Esophagus muscularis mucosa (tissue), 4 donors: ENCODE measurements at places on chromosomes 5 and 9. TPM values are rescaled to one million over a fixed set of nuclear protein-coding genes. Genes with fewer than 3 reads are reported as not detected.

DNA sequence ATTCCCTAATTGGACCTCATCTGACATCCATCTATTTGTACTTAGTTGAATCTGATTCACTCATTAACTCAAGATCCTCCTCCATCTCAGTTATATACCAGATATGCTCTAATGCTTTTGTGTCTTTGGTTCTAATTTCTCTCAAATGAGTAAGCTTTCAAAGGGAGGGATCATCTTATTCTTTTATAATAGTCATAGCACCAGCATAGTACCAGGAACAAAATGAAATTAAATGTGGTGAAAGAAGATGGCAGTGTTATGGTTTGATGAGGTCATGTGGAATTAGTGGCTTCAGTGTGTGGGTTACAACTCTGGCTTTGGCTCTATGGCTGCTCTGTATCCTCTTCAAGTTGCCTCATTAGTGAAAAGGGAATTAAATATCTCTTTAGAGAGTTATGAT lies 32.5 kb upstream of the ZNF366 start:
- DNase-seq, result no peak

GRCh38 chr5:112534611-112535255 lies 115.7 kb upstream of the EPB41L4A start:
- DNase-seq, result peak; percentile 8

The FAM200C gene
- total RNA-seq, result 9.6 TPM

The SARDH gene
- total RNA-seq, result 0.39 TPM

The SLC46A2 gene
- 0.26 TPM for total RNA-seq

DNA sequence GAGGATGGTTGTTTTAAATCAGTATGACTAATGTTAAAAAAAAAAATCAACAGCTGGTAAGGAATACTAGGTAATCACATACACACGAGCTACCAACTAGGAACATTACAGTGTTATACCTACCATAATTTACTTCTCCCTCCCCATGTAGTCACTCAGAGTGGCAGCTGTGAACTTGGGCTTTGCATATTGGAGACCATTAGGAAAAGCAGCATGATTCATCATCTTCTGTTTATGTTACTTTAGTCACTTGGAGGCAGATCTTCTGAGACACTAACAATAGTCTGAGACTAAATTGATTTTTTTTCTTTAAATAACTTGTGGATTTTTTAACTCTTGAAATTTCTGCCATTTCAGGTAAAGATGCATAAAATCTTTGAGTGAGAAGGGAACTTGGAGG lies 141.5 kb upstream of the NR4A3 start:
- no peak for DNase-seq

- no peak for DNase-seq
These were observed 6.5 kb upstream of the RPS6 start for GRCh38 chr9:19386502-19387044.

GRCh38 chr5:66012271-66012670 lies 85.9 kb downstream of the ERBIN start:
- DNase-seq, result no peak

DNA sequence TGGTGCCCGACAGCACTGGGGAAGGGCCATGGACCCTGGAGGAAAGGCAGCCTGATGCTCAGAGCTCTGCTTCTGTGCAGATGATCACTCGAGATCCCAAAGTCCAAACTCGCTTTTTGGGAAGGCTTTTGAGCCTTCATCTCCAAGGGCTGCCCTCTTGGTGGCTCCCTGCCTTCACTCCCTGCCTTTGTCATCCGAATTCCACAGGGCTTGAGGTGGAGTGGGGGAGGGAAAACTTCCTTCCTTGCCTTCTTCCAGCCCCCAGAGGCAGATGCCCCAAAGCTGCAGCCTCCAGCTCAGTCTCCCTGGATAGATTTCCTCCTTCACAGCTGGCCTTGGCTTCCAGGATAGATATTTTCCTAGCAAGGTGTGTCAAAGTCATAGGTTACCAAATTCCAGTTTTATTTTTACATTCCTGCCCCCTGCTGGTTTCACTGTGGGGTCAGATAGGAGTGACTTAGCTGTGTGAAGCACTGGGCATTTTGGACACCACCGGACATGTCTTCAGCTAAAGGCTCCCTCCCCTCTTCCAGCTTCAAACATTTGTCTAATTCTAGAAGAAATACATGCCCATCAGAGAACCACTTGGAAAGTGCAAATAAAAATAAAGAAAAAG lies 268.2 kb downstream of the HSPA4 start:
- no peak for DNase-seq

The HEMGN gene
- not detected for total RNA-seq

DNA sequence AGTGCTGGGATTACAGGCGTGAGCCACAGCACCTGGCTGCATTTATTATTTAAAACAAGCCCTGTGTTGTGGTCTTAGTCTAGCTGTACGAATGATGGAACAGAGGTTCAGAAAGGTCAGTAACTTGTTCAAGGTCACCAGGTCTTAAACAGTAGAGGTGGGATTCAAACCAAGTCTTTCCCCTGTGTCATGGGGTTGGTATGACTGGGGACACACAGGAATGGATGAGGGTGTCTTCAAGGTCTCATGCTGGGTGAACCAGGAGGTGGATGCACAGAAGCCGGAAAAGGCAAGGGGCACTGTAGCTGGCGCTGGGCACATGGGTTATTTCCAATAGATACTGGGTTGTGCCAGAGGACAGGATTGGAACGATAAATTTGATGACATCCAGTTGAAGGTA lies 32.2 kb upstream of the TJP2 start:
- peak; percentile 77 for DNase-seq

DNA sequence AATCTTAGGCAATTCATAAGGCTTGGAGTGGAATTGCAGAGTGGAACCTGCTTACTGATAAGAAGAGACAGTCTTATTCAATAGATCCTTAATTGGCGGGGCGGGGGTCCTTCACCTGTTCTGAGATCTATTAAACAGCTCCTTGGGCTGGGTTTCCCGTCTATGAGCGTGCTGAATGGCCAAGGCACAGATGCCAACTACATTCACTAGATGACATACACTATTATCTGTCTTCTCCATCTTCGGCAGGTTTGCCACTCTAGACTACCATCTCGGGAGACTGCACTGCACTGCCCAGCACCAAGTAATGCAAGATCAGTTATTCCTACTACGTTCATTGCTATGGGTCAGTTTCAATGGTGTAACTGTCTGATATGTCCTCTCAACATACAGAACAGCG lies 81.5 kb downstream of the ACER2 start:
- no peak for DNase-seq

- DNase-seq, result no peak
These were observed 7.7 kb upstream of the MAP3K1 start for GRCh38 chr5:56807679-56808078.

The ARPC5L gene
- 23.3 TPM for total RNA-seq

The CATSPER3 gene
- total RNA-seq, result not detected

- no peak for DNase-seq
These were observed 37.2 kb upstream of the SPDL1 start for GRCh38 chr5:169546346-169546745.

DNA sequence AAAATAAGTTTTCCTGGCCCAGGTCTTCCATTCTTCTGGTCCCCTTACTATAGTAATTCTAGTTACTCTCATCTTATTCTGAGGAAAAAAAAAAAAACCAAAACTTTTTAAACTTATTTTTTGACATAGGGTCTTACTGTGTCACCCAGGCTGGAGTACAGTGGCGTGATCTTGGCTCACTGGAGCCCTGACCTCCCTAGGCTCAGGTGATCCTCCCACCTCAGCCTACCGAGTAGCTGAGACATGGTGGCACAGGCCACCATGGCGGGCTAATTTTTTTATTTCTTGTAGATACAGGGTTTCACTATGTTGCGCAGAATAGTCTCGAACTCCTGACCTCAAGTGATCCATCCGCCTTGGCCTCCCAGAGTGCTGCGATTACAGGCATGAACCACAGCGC lies 38.4 kb downstream of the SNAPC3 start:
- no peak for DNase-seq

The CCT5 gene
- total RNA-seq, result 145 TPM

The C7 gene
- total RNA-seq, result 919 TPM

DNA sequence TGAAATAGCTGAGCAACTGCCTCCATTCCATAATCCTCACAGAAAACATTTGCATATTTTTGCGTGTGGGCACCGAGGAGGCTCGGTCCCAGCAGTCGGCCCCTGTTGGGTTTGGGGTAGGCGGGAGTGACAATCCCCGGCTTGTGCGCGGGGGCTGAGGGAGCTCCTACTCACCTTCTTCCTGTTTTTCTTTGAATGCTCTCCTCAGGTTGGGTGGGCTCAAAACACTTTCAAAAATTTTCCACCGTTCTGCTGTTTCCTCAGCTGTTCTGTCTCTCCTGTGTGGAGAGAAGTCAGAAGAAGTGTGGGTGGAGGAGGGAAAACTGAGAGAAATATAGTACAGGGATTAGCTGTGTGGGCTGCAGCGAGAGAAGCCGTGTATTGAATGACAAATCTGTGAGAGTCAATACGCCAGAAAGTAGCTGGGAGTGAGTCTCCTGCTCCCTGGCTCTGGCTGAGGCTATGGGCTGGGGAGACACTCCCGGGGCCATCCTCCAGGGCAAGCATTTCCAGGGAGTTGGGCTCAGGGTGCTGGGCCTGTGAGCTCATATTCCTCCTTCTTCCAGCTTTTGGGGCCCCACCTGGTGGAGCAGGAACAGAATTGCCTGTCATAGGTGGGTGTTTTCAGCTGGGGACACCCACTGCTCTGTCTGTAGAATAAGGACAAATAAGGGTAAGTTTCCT lies 84.7 kb downstream of the CMYA5 start:
- no peak for DNase-seq

The CAMK4 gene
- 3.3 TPM for total RNA-seq
